ENCODE measurements at places on chromosomes 6 and 20. TPM values are rescaled to one million over a fixed set of nuclear protein-coding genes. Genes with fewer than 3 reads are reported as not detected.

Gene FAM217B
- 5.5 TPM for polyA plus RNA-seq

Gene AURKA
- 38.0 TPM for polyA plus RNA-seq

Gene L3MBTL1
- polyA plus RNA-seq, result 2.4 TPM

Gene NNAT
- 1.2 TPM for polyA plus RNA-seq

Gene SERINC1
- 27.6 TPM for polyA plus RNA-seq

Gene STK35
- 6.6 TPM for polyA plus RNA-seq

Gene SNTA1
- 5.2 TPM for polyA plus RNA-seq

Gene CRIP3
- polyA plus RNA-seq, result 0.25 TPM

All from foreskin keratinocyte (primary cell).